ENCODE measurements at places on chromosomes 4 and X.

DNA sequence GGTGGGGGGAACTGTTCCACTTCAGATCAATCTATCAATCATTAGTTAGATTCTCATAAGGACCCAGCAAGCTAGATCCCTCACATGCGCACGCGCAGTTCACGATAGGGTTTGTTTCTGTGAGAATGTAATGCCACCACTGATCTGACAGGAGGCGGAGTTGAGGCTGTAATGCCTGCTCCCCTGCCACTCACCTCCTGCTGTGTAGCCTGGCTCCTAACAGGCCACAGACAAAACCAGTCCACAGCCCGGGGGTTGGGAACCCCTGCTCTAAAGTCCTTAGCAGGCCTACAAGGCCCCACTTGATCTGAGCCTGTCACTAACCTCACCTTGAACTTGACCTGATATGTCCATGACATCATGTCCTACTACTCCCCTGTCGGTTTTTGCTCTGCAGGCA, 30.3 kb downstream of the ARL9 start:
- no peak for DNase-seq

GRCh38 chr4:15894393-15894792, 44.1 kb downstream of the FGFBP1 start:
- DNase-seq: no peak

- DNase-seq: no peak
These were observed 8.5 kb upstream of the BMP3 start for GRCh38 chr4:81021981-81022380.

DNA sequence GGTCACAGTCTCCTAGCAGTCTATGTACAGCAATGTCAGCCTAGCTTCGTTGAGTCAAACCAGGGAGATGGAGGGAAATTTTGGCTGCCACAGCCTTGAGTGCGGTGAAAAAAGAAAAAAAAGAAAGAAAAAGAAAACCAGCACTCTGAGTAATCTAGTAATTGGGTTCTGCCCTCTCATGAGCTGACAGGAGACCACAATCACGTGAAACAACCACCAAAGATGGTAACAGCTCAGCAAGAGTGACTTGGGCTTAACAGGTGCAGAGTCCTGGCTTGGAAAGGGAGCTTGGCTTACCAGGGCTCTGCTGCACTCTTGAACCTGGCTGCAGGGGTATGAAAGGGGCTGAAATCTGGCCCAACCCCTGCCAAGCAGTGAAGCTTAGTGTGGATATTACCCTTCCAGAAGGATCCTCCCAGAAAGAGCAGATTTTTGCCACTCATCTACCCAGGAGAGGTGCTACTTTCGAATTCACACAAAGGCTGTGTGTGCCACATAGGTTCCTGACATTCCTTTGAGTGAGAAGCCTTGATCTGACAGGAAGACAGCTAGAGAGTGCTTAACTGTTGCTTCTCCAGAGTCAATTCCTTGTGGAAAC, 350.3 kb downstream of the PTTG2 start:
- no peak for DNase-seq

DNA sequence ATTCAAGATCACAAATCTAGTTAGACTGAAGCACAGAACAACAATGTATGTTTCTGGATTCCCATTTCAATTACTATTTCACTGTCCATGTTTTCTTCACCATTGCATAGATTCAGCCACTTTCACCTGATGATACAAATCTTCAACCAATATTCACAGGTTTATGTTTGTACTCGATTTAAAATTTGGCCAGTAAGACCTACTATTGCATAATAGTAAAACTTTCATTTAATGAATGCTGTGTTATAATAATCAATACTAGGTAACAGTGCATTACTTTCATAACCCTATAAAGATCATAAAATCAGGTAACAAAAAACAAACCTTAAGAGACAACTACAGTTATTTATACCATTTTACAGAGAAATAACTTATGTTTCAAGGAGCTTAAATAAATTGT, 2209.1 kb downstream of the ARAP2 start:
- no peak for DNase-seq

- DNase-seq: no peak
These were observed 195.7 kb downstream of the GASK1B start for GRCh38 chr4:157977086-157977485.

GRCh38 chr4:24793219-24794005, 2.0 kb upstream of the SOD3 start:
- DNase-seq: no peak

DNA sequence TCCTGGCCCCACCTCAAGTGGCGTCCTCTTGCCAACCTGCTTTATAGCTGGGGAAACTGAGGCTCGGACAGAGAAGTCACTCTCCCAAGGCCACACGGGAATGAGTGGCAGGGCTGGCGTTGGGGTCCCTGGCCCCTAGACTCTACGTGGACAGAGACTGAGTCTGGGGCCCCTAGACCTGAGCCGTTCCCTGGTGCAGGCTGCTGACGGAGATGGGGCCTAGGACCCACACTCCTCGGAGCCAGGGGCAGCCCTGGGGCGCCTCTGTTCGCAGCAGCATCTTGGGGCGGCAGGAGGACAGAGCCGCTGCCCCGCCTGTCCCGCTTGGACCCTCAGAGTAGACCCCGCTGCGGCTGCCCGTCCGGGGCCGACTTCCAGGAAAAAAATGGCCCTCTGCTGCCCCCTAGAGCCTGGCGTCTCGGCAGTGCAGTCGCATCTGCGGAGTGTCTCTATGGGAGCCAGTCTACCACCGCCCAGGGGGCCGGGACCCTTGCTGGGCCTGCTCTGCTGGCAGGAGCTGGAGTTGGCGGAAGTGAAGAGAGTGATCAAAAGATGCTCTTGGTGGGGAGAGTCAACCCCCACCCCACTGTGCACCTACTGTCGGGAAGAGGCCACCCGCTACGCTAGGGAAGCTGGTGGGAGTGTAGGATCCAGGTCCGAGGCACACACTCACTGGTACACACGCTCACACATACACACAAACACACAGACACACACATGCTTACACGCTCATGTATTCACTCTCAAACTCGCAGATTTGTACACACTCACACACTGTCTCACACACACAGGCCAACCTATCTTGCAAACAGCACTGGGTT, 220.1 kb downstream of the AFAP1 start:
- peak; percentile 40 for DNase-seq

DNA sequence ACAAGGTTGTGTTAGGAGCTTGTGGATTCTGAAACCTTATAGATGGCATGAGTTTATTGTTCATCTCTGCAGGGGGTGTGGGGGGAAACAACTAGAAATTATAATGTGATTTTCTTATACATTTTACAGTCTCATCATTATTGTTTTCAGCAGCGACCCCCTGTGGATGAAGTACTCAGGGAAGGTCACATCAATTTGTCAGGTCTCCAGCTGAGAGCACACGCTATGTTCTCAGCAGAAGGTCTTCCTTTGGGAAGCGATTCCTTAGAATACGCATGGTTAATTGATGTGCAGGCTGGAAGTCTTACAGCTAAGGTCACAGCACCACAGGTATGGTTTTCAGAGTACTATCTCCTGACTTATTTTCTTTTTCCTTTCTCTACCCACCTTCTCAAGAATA, 72.2 kb downstream of the BLTP1 start:
- no peak for DNase-seq

- no peak for DNase-seq
These were observed 45.4 kb downstream of the TIGD4 start for GRCh38 chr4:152734015-152734698.

GRCh38 chr4:10747186-10747585, 62.6 kb upstream of the CLNK start:
- no peak for DNase-seq

DNA sequence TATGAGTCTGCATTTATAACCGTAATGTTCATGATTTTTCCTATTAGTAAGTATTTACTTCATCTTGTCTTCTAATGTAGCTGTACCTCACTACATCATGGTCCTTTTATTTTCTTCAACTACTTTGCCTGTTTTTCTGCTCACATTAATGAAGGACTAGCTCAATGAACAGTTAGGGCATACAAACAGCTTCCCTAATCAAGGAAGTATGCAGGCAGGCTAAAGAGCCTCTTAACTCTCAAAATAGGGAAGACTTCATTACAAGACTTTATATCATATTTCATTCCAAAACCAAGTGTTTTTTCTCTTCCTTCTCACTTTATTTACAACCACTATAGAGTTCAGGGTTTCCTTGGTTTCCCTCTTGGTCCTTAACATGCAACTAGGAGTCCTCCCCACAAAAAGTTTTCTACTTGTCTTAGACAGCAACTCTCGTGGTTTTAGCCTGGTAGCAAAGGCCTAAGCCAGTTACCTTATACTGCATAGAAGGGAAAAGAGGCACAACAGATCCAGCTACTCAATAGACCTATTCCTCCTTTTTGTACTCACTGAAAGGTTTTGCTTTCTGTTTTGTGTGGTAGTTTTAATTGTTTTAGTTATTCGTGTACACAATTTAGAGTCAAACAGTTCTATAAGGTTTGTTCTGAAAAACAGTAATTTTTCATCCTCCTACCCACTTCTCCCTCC, 40.8 kb downstream of the SMIM14 start:
- DNase-seq: no peak
